Melanocyte of skin (primary cell): ENCODE measurements at places on chromosomes 1 and 21. TPM values are rescaled to one million over a fixed set of nuclear protein-coding genes. Genes with fewer than 3 reads are reported as not detected.

The LDLRAD1 gene
- total RNA-seq, result not detected in 2 replicates

The DNAJC28 gene
- 1.00 and 2.3 TPM in 2 replicates for total RNA-seq

The CFHR4 gene
- not detected in 2 replicates for total RNA-seq

The OR10J1 gene
- total RNA-seq, result not detected in 2 replicates
